ENCODE measurements at places on chromosomes 7 and 10.

- no peak for DNase-seq
These were observed 169.5 kb downstream of the C1GALT1 start for GRCh38 chr7:7351832-7352231.

DNA sequence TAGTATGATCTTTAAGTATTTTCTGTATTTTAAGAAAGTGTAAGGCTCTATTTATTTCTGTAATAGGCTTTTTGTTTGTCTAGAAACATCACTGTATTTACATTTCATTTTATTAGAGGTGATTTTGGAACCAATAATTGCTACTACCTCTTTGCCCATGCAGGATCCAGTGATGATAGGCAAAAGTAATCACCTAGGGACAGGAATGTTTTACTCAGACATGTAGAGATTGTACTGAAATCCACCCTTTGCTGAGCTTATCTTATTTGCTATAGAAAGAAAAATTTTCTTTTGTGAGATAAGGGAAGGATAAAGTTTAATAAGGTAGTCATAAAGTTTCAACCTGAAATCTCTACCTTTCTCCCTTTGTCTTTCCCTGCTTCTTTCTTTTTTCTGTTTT is 73.5 kb downstream of the MKLN1 start:
- no peak for DNase-seq

GRCh38 chr7:42932811-42933591 is 825 bp downstream of the MRPL32 start:
- no peak for DNase-seq

DNA sequence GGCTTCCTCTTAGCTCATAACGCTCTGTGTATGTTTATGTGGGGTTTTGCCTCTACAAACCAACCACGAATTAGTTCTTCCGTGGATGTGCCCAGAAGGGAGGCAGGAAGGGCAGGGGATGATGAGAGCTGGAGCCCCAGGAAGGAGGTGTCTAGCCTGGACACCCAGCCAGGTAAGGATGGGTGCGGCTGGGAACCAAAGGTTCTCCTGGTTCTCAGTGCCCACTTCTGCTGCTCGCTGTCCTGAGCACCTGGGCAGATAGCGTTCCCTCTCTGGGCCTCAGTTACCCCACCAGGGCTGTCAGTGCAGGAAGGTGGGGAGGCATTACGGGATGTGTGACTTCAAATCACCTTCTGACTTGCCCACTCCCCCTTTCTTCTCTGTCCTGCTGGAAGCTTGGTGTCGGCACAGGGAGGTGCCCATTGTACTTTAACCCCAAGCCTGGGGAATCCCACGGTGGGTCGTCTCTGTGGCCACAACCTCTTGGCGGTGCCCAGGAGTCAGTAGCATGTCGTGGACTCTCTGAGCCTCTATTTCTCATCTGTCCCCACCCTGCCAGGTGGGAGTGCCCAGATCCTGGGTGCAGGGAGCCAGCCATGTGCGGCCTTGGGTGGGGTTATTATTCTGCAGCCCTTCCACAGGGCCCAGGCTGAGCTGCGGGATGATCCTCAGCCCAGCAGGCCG is 18.7 kb upstream of the PCBD1 start:
- no peak for DNase-seq

DNA sequence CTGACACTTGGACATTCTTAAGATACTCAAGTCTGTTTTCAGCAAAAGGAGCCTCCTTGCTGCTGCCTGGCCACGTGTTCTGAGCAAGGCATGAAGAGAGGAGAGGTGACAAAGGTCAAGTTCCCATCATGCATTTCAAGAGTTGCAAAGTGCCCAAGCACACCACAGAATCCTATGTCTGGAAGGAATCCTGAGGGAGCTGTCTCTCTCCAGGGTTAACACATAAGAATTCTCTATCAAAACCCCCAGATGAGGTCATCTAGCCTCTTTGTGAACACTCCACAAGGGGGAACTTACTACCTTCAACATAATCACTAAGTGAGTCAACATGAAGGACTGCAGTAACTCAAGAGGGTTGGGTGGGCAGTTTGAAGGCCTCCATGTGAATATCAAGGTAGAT is 155.5 kb downstream of the RNF216 start:
- no peak for DNase-seq

DNA sequence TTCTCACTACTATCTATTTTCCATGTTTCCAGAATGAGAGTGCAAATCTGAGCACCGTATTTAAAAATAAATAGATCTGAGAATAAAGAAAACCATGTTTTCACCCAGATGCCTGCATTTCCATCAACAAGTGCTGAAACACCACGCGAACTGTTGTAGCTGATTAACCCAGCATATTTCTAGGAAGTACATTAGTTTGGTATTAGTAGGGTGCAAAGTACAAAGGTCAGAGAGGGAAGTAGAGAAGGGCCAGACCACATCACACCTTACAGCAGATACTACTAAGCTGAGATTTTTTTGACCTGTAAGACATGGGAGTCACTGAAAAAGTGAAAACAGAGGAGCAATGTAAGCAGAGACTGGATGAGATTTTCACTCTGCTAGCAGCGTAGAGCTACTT is 181.3 kb downstream of the IMMP2L start:
- no peak for DNase-seq

- DNase-seq = no peak
These were observed 202.2 kb downstream of the SNX10 start for GRCh38 chr7:26493737-26494428.

GRCh38 chr10:23613900-23614299 is 175.0 kb downstream of the OTUD1 start:
- DNase-seq = no peak

- DNase-seq = no peak
These were observed 127.1 kb upstream of the PTPRZ1 start for GRCh38 chr7:121745856-121746255.

DNA sequence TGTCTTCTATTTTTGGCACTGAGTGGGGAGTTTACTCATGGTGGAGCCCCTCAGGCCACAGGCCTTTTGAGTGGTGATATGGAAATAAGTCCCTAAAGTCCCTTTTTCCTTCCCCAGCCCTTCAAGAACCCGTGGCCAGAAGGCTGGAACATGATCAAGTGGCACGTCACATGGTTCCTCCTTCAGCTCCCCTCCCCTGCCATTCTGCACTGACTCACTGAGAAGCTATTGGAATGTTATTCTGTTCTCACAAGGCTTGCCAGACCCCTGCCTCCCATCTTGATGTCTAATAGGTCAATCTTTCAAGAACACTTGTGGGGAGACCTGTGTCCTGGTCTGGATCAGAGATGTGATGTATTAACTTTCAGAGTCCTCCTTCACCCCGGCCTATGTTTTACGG is 279.8 kb downstream of the SEC23IP start:
- DNase-seq = no peak

- no peak for DNase-seq
These were observed 96.1 kb downstream of the PIP4K2A start for GRCh38 chr10:22618078-22618785.

DNA sequence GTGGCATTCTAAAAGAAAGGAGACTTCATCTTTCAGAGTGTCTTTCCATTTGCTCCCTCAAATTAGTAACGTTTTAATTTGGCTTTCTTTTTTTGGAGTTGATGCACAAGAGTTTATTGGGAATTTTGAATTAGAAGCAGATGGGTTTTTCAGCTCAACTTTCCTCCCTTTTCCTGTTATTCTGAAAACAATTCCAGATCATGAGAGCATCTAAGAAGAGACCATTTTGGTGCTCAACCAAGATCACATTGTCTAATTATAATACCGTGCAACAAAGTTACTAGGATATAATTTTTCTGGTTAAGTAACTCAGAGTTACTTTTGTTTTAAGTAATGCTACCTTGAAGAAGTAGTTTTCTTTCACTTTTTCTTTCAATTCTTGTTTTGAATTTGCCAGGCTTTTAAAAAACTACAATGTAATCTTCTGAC is 396.6 kb upstream of the KLF6 start:
- no peak for DNase-seq

DNA sequence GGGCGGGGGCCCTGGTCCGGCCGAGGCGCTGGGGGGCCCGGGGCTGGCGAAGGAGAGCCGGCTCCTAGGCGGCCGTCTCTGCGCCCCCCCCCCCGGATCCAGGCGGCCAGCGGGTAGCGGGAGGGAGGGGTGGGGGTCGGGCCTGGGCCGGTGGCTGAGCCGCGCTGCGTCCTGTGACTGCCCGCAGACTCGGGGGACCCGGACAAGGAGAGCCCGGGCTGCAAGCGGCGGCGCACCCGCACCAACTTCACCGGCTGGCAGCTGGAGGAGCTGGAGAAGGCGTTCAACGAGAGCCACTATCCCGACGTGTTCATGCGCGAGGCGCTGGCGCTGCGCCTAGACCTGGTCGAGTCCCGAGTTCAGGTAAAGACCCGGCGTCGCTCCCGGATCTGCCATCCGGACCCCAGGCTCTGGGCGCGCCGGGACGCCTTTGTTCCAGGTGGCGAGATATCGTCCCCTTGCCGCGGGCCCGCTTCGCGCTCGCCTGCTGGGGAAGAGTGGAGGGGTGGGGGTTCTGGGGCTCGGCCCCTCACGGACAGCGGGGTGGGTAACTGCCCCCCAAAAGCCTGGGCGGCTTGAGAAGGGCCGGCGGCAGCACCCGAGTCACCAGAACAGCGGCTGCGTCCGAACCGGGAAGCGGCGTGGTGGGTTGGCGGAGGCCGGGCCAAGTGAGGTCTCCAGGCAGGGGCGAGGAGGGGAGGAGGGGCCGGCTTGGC is 819 bp downstream of the UNCX start:
- DNase-seq = no peak

DNA sequence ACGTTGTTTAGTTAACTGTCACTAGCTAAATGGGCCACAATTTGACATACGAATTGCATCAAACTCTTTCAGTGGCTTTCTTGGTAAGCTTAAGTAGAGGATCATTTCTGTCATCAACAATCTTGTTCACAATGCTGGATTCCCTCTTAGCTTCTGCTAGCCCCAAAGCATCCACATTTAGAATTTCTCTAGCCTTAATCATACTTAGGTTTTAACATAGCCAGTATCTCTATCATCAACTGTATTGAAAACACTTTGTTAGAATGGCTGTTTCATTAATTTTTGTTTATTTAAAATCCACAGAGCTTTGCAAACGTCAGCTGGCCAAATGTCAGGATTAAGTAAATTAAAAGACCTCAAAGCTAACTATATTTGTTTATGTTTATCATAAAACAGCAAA is 41.1 kb downstream of the ABRAXAS2 start:
- no peak for DNase-seq

DNA sequence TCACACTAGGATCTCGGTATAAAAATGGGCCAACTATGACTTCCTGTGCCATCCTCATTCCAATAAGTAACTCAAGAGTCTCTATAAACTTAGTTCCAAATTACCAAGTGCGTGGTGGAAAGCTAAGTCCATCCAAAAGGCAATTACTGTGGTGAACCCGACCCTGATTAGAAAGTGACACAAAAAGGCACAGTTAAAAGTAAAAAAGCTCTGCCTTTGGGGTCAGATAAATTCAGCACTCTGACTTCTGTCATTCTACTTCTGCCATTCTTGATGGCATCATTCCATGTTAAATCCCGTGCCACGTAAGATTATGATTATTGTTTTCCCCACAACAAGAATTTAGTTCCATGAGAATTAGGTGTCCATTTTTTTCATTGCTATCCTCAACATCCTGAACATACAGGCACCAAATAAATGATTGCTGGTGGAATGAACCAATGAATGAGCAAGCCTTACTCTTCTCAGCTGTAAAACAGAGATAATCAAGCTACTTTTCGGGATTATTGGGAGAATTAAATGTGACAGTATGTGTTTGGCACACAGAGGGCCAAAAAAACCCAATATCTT is 877 bp downstream of the NCOA4 start:
- no peak for DNase-seq

DNA sequence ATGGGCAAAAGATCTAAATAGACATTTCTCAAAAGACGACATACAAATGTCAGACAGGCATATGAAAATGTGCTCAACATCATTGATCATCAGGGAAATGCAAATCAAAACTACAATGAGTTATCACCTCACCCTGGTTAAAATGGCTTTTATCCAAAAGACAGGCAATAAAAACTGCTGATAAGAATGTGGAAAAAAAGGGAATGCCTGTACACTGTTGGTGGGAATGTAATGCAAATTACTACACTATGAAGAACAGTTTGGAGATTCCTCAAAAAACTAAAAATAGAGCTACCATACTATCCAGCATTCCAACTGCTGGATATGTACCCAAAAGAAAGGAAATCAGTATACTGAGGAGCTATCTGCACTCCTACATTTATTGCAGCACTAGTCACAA is 18.0 kb downstream of the GSDME start:
- DNase-seq = no peak

DNA sequence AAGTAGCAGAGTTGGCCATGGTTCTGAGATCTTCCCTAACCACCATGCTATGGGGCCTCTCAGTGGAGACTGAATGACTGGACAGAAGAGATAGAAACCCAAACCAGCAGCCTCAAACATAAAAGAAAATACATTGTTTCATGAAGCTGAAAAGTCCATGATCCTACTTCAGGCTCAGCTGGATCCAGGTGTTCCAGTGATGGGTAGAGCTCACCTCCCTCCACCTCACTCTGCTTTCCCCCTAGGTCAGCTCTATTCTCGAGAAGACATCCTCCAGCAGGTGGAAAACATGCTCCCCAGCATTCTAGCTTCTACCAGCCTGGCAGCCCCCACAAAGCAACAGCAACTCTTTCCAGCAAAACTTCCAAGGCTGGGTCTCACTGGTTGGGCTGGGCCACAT is 132.1 kb downstream of the OAT start:
- DNase-seq = no peak

- DNase-seq = no peak
These were observed 5.8 kb downstream of the CLCN1 start for GRCh38 chr7:143321734-143322133.

- DNase-seq = no peak
These were observed 582 bp downstream of the TPST1 start for GRCh38 chr7:66205741-66206090.

DNA sequence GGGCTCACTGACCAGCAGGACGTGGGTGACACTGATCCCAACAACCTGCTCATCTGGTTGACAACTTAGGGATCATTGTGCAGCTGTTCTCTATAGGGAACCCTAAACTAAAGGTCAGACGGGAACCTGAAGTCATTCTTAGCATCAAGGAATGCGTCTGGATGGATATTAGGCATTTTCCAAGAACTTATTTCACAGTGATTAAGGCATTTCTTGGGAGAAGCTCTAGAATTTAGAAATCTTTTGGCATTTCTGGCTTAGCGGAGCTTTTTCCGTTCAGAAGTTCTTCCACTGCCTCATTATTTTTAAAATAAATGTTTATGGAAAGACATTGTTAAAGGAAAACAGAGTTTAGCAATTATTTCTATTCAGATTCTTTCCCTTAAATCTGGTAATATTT is 303.3 kb upstream of the IGFBP3 start:
- DNase-seq = no peak

DNA sequence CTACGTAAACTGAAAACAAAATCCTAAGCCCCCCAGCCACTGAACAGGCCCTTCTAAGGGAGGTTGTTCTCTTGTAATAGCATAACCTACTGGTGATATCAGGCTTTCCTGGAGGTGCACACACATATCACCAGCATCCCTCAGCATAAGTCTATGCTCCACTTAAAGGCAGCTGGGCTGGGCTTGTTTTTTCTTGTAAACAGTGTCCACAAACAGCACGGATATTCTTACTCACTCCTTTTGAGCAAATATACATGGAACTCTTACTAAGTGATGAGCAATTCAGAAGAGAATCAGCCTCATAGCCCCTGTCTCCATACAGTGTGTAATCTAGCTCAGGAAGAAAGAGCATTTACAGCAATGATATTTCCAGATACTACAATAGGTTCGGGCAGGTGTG is 2.4 kb downstream of the LRIT1 start:
- DNase-seq = no peak

Measured in CD4-positive, alpha-beta T cell treated with Interleukin-15 for 4 hours (primary cell).